ENCODE measurements at places on chromosomes 4 and X.
A peak's percentile ranks its signal among the peaks of the same experiment; 100 is the strongest.

- peak; percentile 18 for DNase-seq
These were observed 88.0 kb downstream of the FNIP2 start for GRCh38 chr4:158856852-158857251.

DNA sequence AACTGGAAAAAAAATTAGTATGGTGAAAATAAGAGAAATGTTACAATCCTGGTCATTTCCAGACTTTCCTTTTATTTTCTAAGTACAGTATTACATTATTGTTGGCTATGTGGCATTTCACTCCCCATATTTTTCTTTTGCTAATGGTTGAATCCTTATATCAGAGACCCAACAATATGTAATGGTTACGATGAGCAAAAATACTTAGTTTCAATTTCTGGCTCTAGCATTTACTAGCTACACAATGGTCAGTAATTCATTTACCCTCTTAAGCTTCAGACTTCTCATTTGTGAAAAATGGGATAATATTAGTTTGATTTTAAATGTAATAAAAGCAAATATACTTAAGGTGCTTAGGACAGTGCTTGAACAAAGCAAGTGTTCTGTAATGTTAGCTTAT, 942.9 kb upstream of the PABPC4L start:
- DNase-seq = no peak

- no peak for DNase-seq
These were observed 23.7 kb downstream of the YTHDC1 start for GRCh38 chr4:68326141-68326540.

- no peak for DNase-seq
These were observed 330.6 kb downstream of the GALNTL6 start for GRCh38 chr4:172143605-172144314.

DNA sequence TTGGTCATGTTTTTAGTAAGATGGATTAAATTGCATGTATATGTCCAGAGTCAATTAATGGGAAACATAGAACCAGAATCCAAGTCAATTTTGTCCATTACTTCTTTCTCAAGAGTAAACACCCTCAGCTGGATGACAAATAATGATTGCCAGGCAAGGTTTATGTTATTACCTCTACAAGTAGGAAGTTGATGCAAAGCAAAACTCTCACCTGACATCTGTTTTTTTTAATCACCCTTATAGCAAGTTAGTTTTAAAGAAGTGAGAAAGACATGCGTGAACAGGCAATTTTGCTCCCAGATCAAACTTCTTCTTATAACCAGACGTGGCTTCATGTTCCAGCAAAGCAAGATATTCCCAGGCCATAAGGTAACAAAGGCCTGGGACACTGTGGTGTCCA, 348.5 kb upstream of the FTHL17 start:
- DNase-seq = no peak

DNA sequence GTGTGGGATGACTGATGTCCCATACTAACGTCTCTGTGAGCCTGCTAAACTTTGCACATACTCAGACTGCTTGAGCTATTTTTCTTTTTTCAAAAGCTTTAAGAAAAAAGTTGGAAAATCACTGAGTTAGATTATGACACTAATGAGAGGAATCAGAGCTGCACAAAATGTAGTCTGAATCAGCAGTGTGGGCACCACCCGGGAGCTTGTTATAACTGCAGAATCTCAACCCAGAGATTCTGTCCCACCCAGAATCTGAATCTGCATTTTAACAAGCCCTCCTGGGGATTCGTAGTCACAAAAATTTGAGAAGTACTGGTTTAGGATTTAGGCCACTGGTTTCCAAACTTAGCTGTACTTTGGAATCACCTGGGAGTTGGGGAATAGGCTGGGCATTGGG, 102.1 kb upstream of the MID1IP1 start:
- DNase-seq = no peak

GRCh38 chrX:6446582-6446981, 88.3 kb downstream of the VCX3A start:
- no peak for DNase-seq

DNA sequence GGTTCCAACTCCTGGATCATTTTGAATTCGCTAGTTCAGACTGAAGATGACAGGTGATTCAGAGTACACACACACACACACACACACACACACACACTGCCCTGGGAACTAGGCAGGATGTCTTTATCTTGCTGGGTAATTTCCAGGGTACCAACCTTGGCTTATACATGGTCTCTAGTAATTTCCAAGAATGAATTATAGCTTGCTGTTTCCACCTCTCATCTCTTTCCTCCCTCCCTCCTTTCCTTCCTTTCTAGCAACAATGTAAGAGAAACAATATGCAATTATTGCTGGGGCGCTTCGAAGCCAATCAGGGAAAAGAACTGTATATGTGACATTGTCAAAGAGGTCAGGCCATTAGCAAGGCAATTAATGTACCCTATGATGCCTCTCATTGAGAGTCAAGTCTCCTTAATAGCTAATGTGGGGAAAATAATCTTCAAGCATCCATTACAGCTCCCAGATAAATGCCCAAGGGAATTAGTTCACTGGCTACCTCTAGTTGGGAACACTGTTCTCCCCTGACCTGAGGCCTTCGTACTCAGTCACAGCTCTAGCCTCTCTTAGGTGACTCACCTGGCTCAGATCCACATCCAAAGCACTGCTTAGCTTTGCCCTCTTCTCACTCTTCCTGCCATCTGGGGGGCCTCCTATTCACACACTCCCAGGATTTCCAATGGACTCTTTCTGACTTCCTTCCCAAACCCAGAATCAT, 311.5 kb downstream of the PPP1R2C start:
- DNase-seq = no peak

- DNase-seq = peak; percentile 26
These were observed 75.6 kb downstream of the AFAP1 start for GRCh38 chr4:7863911-7864681.

DNA sequence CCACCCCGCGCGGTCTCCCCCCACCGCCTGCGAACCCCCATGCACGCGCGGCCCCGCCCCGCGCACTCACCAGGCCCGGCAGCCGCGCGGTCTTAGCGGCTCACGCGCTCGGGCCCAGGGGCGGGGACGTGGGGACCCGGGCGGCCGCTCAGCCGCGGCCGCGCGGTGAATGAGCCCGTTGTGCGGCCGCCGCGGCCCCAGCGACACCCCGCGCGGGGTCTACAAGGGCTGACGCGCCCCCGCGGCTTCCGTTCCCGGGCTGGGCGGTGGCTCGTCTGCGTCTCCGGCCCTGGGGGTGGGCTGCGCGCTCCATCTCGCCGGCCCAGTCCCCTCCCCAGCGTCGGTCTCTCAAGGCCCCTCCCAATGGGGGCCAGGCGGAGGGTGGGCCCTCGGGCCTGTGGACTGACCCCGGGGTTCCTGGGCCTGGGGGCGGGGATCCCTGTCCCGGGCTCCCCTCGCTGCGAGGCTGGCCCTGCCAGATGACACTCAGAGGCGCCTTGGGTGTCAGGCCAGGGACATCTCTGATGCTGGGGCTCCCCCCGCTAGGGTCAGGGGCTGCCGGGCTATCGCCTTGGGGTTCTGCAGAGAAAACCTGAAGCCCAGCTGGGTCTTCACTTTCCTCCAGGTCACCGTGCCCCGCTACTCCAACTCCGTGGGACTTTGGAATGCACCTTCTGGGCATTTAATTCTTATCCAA, 4.3 kb upstream of the SLC26A1 start:
- no peak for DNase-seq

DNA sequence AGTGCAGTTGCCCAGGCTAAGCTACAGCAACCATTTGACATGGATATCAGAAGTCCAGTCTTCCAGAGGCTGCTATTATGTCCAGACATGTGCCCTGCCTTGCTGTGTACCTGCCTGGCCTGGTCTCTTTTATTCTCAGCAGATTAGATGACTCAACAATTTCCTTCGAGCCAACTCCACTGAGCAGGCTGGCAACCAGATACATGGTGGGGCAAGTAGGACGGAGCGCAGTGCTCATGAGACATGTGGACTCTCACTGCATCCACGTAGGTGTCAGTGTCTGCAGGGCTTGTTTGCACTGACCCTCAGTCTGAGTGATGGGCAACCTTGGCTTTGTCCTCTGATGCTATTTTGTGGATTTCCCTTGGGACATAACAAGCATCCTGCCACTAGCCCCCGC, 7.2 kb upstream of the MAGEA11 start:
- no peak for DNase-seq

DNA sequence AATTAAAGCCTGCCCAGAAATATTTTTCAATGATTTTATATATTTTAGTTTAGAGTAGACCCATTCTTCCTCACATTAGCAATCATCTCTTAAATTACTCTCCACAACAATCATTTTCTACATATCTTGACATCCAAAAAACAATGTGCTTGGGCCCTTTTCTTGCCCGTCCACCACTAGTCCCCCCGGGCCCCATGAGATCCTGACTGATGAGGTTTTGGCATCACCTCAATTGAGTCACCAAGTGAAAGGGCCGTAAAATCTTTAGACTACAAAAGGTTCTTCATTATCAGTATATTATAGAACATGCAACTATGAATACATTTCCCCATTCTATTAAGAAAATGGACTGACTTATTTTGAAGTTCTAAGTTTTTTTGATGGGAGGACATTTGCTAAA, 4.0 kb upstream of the CDKL2 start:
- DNase-seq = no peak

- no peak for DNase-seq
These were observed 97.0 kb upstream of the PJA1 start for GRCh38 chrX:69262036-69262936.

DNA sequence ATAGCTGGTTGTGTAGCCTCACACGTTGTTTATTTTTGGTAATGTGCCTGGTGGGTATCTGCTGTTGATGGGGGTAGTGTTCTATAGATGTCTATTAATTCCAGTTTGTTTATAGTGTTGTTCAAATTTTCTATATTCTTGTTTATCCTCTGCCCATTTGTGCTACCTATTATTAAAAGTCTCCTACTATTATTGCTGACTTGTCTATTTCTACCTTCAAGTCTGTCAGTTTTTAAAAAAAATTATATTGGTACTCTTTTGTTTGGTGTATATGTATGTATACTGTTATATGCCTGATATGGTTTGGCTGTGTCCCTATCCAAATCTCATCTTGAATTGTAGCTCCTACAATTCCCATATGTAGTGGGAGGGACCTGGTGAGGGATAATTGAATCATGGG, 578.6 kb downstream of the PCDH7 start:
- DNase-seq = no peak

DNA sequence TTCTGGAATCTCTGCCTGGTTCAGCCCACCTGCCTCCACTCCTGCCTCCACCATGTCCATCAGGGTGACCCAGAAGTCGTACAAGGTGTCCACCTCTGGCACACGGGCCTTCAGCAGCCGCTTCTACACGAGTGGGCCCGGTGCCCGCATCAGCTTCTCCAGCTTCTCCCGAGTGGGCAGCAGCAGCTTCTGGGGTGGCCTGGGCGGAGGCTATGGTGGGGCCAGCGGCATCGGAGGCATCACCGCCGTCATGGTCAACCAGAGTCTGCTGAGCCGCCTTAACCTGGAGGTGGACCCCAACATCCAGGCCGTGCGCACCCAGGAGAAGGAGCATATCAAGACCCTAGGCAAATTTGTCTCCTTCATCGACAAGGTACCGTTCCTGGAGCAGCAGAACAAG, 28.4 kb upstream of the GABRA3 start:
- DNase-seq = no peak

- DNase-seq = no peak
These were observed 77.1 kb upstream of the RXFP1 start for GRCh38 chr4:158444621-158445020.

GRCh38 chr4:89101256-89102161, 9.8 kb upstream of the TIGD2 start:
- DNase-seq = no peak

GRCh38 chrX:50978920-50979682, 68.6 kb downstream of the BMP15 start:
- no peak for DNase-seq
